Cardiac septum (tissue), 1 donor: ENCODE measurements at places on chromosomes 5 and 9. TPM values are rescaled to one million over a fixed set of nuclear protein-coding genes. Genes with fewer than 3 reads are reported as not detected.

Gene PITX1
- 0.83 TPM for total RNA-seq

Gene APBA1
- total RNA-seq = 1.9 TPM

Gene DIRAS2
- total RNA-seq = 0.16 TPM

Gene CER1
- total RNA-seq = not detected

Gene ZNF618
- total RNA-seq = 1.7 TPM

Gene SLC25A2
- not detected for total RNA-seq

Gene CDX1
- total RNA-seq = 0.16 TPM

Gene TAF11L5
- not detected for total RNA-seq

Gene TMEM252
- total RNA-seq = not detected

Gene GCNT4
- 0.62 TPM for total RNA-seq

Gene HNRNPA0
- total RNA-seq = 20.0 TPM

Gene SLC25A25
- total RNA-seq = 5.6 TPM

Gene FBXO4
- total RNA-seq = 5.1 TPM

Gene OBP2B
- not detected for total RNA-seq

Gene CMBL
- total RNA-seq = 31.2 TPM

Gene CA9
- 0.48 TPM for total RNA-seq

Gene LNPEP
- 61.4 TPM for total RNA-seq

Gene DDX31
- 5.7 TPM for total RNA-seq

Gene NUTM2F
- total RNA-seq = not detected

Gene RNF183
- not detected for total RNA-seq

Gene FRMD3
- total RNA-seq = 123 TPM

Gene ATOX1
- total RNA-seq = 61.4 TPM

Gene TRIP13
- 0.57 TPM for total RNA-seq

Gene NR4A3
- total RNA-seq = 22.4 TPM

Gene FBP1
- total RNA-seq = 0.92 TPM

Gene TGFBI
- total RNA-seq = 46.9 TPM

Gene PCDHGB2
- total RNA-seq = 16.2 TPM

Gene CMYA5
- total RNA-seq = 1,204 TPM

Gene FOXD4L6
- total RNA-seq = not detected

Gene CNTFR
- 1.1 TPM for total RNA-seq

Gene LMAN2
- total RNA-seq = 67.5 TPM

Gene SPATA31A3
- not detected for total RNA-seq

Gene NUP188
- 36.3 TPM for total RNA-seq

Gene ZFP2
- total RNA-seq = 1.2 TPM

Gene KIF4B
- 0.13 TPM for total RNA-seq
